Ascending aorta (tissue), 2 donors: ENCODE measurements at places on chromosomes 7 and 10.

DNA sequence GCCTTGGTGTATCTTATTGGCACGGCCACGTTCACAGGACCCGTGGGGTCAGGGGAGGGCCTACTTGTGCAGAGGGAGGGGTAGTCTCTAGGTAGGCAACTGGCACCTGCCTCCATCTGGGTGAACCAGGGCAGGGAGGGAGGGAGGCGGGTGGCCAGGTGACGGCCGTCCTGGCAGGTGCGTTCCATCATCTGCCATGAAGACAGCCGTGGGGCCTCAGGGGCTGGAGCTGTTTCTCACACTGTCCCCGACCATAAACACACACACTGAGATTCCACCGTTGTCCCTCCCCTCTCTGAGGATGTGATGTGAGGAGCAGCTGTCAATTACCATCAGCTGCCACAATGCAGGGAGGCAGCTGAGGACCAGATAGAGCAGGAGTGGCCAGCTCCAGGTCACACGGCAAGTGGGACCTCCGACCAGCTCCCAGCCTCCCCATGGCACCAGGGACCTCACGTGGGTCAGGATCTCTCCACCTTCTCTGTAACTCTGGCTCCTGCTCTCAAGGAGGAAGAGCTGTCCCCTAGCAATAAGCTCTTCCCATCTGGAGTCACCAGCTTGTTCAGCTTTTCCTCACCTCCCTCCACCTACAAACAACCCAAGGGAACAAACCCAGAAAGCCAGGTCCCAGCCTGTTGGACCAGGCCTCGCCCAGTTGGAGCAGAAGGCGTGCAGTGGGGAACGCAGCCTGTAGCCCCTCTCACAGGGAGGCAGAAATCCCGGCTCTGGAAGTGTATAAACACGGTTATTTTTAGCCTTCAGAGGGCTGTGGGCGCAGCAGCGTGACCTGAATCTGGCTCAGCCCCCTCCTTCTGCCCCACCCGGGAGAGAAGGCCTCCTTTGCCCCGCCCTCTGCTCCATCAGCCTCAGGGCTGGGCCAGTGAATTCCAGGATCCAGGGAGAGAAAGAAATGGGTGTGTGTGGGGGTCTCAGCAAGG is 33.1 kb downstream of the ZMIZ1 start:
- DNase-seq, result peak; percentile 82

DNA sequence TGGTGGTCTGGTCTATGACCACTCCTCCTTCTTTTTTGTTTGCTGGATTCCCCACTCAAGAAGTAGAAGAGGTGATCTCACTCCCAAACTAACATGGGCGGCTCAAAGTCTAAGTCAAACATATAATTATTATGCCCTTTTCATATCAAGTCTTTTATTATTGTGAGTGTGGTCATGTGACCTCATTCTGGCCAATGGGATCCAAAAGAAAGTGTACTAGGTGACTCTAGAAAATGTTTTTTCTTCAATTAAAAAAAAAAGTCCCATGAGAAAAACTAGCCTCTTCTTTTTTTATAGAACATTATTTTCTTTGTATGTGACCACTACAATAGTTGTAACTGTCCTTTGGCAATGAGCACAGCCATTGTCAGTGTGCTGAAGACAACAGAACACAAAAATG is 772.7 kb downstream of the KCNMA1 start:
- no peak for DNase-seq

- no peak for DNase-seq
Measured at GRCh38 chr10:90734415-90734814, 123.4 kb downstream of the HTR7 start.

DNA sequence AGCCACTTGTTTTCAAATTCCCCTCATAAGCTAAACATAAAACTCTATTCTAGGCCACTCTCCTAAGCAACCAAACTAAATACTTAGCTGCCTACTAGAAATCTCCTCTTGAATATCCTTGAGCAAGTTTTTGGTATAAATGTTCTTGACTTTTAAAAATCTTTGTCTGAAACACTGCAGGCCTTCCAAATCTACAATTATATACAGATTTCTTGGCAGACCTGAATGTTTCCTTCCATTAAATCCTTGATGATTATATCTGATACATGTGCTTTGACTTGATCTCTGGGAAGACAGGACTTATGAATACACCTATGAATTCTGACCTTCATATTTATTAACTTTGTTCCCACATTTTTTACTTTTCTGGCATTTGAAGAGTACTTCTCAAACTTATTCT is 314.5 kb downstream of the CACNA2D1 start:
- DNase-seq, result no peak

DNA sequence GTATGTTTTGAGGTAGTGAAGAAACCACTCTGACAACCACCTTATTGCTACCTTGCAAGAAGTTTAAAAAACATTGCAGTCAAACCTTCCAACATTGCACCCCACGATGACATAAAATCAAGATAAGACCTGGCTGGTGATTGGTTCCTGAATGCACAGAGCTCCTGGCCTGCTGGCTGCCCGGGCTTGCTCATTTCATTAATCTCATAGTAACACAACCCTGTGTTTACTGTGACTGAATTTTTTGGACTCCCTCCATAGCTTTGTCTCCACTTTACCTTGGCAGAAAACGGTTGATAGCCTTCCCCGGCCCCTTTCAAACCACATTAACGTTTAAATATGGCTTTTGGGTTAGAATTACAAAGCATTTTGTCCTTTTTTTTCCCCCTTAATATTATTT is 27.5 kb downstream of the VWA2 start:
- DNase-seq, result no peak

DNA sequence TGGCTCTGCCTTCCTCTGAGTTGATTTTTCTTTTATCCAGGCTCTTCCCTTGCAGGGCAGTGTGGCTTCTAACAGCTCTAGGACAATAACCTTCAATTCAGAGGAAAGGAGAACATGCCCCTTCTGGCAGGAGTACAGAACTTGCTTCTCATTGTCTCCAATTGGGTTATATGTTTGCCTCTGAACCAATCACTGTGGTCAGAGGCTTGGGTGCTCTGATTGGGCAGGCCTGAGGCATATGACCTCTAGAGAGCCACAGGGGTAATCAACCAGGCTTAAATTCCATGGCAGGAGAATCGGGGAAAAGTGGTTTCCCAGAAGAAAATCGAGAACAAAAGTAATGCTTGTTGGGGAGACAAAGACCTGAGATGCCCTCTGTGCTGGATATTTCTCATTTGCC is 240.0 kb downstream of the REEP3 start:
- DNase-seq, result no peak

- DNase-seq, result no peak
Measured at GRCh38 chr7:83326223-83326622, 163.5 kb upstream of the PCLO start.

- no peak for DNase-seq
Measured at GRCh38 chr10:36779238-36779846, 346.1 kb upstream of the ANKRD30A start.

- DNase-seq, result no peak
Measured at GRCh38 chr7:81161451-81162075, 242.7 kb upstream of the SEMA3C start.

DNA sequence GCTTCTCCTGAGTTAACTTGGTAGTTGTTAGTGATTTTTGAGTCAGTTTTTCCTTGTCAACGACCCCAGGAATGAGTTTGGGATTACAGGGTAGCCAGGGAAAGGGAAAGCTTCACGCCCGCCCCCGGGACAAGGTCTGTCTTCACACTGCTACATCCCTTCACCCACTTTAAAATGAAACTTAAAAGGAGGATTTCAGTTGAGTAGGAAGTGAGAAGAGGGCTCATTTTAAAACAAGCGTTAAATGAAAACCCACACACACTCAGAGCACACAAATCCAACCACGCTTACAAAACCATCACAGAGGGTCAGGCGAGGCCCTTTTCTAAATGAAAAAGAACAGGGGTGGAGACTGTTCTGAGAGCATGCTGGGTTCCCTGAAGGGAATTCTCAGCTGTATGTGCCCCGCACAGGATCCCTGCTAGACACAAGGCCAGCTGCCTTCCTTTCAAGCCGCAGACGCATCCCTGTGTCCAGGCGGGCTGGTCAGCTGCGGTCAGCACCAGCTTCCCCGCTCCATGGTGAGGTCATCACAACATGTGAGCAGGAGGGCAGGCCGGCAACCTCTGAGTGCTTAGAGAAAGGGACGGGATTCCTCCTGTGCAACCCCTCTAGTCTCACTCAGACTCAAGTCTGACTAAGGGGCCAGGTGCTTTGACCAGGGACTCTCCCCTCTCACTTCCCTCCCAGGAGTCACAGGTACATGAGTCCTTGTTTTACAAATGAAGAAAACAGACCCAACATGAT is 111.8 kb downstream of the EGFR start:
- DNase-seq, result peak; percentile 79

GRCh38 chr10:113713640-113713982 is 33.9 kb downstream of the CASP7 start:
- DNase-seq, result no peak

DNA sequence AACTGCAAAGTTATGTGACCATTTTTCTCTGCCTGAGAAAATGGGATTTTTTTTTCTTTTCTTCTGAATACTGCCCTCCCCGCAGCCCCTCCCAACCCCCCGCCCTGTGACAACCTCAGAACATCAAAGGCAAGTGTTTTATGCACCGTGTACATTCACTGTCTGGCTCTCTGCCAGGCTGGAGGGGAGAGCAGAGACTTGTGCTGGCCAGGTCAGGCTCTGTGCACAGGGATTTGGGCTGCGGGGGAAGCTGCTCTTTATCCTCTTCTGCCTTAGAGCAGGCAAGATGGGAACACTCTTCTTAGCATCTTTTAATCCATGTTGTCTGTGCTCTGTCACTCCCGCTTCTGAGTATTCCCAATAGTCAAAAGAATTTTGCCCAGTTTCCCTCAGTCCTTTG is 195.1 kb downstream of the CCSER2 start:
- DNase-seq, result no peak

- DNase-seq, result peak; percentile 11
Measured at GRCh38 chr10:49278497-49278981, 20.4 kb upstream of the C10orf71 start.

- no peak for DNase-seq
Measured at GRCh38 chr7:112092709-112093395, 113.3 kb downstream of the DOCK4 start.

DNA sequence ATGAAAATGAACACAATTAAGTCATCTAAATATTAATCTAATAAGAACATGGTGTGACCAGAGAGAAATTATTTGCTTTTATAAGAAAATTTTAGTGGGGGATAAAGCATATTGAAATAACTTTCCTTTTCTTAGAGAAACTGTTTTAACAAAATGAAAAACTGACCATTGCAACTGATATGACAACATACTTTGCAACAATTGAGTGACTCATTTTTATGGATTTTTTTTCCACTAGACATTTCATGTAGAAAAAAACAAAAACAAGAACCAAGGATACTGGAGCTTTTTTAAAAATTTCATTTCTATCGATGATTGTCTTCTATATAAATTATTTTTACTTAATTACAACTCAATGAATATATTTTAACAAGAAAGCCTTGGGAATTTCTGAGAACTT is 90.0 kb downstream of the C1GALT1 start:
- no peak for DNase-seq

DNA sequence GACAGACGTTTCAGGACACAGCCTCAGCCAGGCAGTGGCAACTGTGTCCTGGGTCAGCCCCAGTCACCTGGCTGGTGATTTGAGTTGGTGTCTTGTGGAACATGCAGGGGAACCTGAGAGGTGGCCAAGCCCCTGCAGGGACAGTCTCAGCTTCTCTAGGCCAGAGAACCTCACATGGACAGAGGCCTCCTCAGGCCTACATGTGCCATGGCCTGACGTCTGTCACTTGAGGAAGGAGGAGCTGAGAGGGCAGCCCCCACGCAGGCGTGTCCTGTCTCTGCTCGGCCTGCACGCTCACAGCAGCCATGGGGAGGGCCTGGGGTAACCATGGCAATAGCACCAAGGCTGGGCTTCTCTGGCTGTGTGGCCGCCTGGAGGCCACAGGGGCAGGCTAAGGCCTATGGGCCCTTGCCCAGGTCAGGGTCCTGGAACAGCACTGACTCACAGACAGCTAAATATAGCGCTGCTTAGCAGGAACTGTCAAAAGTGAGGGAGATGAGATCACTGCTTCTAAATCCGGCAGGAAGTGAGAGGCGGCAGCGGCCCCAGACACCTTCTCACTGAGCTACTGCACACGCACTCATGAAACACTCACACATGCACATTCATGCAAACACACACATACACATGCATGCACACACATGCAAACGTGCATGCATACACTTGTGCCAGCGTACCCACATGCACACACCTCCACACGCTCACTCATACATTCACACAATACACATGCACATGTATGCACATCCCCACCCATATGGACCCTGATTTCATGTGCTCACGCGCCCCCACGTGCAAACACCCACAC is 57.0 kb downstream of the YKT6 start:
- peak; percentile 96 for DNase-seq

DNA sequence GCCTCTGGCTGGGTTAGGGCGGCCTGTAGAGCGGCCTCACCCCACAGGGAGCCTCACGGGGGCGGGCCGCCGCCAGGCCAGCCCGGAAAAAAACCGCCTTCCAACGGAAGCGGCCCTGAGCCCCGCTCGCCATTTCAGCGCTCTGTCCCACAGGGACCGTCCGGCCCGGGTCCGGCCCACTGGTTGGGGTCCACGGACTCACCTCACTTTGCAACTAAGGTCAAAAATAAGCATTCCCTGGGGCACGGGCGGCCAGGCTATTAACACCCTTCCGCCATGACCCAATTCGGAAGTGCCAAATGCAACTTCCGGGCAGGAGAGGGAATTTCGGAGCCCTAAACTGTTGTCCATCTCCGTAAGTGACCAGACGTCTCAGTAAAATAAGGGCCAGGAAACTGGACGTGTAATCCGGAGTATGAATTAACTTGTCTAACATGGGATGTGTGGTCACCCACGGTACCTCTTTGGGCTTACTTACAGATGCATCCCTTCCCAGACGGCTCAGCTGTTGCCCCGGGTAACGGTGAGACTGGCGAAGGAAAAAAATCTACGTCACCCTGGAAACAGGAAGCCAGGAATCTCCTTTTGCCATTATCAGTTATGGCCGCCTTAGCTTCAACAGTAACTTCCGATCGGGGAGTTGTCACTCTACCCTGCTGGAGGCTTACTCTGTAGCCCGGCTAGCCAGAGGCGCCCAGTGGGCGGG is at the start of gene BBIP1:
Gene BBIP1 (minus strand): TSS at position 538 of the 706 bp plus-strand sequence. CDS start 1,023 bp downstream, outside the sequence.
- DNase-seq, result no peak

DNA sequence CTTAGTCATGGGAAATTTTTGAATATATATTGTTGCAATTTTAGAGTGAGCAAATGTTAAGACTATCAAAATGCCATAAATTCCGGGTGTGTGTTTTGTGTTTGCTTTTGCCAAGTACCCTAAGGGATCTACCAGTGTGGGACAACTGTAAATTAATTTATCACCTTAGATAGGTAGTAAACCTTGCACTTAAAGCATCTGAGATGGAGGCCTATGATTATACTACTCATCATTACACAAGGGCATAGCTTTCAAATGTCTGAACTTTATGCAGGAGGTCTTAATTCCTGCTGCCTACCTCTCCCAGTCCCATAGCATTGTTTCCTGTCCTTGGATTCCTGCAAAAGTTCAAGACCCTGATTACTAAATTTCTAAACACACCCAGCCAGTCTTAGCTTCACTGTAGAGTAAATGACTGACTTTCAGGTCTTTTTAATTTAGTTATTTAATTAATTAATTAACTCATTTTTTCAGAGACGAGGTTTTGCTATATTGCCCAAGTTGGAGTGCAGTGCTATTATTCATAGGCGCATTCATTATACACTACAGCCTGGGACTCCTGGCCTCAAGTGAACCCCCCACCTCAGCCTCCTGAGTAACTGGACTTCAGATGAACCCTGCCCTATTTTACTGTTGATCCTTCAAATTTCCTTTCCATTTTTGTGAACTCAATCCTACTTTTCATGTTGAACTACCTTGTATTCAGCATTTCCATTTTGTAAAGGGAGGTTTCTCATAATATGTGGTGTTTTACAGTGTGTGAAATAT is 47.0 kb downstream of the THSD7A start:
- DNase-seq, result no peak

- no peak for DNase-seq
Measured at GRCh38 chr7:76411626-76412025, 2.1 kb upstream of the SSC4D start.
